ENCODE measurements at places on chromosomes 13 and 19.

DNA sequence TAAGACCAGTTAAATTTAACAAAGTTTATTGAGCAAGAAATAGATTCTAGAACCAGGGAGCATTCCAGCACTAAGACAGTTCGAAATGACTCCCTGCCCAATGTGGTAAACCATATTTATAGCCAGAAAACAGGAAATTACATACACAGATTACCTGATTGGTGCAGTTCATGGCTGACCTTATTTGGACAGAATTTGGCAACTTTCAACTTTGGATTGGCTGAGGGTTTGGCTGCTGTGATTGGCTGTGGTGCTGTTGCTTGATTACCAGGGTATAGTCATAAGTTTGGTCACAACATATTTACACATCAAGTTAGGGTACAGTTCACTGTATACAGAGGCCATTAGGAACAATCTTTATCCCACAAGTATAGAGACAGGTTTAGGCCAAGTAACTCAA lies 984.8 kb upstream of the MIR17HG start:
- DNase-seq, result no peak

- no peak for DNase-seq
Measured at GRCh38 chr13:32849369-32849768, 166.9 kb upstream of the KL start.

DNA sequence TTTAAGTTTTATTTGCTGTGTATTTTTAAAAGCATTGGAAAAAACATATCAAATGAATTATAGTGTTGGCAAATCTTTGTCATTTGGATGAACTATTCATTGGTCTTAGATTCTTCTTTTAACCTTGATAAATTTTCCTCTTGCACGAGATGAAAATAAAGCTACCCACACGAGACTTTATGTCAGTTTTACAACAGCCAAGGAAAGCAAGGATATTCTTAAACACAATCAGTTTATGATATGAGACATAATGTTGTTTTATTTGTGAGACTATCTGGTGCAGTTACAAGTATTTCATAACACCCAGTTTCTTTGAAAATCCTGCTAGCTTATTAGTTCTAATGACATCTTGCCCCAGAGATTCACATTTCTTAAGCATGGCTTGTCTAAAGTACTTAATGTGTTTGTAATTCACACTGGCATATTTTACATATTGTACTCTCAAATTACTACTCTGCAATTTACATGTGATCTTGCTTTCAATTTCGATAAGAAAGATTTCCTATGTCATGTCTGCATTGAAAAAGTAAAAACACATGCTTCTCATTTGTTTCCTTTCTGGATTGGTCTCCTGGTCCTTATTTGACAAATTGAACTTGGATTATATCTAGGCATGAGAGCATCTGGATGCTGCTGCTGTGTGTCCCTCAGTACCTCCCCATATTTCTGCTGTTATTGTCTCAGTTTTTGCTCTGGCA lies 955.5 kb upstream of the PCDH9 start:
- no peak for DNase-seq

DNA sequence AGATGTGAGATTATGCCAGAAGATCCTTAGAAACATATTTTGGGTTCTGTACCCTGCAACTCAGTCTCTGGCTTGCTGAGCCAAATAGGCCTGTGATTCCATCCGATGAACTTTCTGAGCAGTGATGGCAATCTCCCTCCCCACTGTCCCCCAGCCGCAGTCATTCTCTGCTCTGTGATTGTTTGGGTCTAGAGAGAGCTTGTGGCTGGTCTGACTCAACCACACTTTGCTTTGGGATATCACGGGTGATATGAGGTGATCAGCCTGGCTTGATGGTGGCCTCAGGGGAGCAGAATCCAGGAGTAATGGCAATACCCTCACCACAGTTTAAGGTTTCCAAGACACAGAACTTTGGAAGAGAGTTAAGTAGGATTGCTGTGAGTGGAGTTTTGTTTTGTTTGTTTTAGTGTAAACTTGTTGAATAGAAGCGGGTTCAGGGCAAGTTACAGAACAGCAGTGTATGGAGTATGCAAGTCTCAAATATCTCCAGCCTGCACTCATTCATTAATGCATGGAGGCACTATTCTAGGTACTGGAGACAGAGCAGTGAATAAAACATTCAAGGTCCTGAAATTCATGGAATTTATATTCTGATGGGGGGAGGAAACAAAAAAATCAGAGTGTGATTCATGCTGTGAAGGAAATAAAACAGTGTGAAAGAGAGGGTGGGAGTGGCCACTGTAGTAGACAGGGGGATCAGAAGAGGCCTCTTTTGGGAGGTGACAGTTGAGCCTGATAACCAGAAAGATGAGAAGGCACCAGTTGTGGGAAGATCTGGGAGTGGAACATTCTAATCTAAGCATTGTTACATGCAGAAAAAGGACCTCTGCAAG lies 5.3 kb downstream of the SAMD4B start:
- no peak for DNase-seq

GRCh38 chr19:13784731-13785452 lies 10.4 kb upstream of the ZSWIM4 start:
- DNase-seq, result peak; percentile 56

GRCh38 chr19:48872884-48873475 lies 759 bp downstream of the PPP1R15A start:
- DNase-seq, result peak; percentile 59

- DNase-seq, result no peak
Measured at GRCh38 chr13:108263621-108264355, 5.7 kb upstream of the TNFSF13B start.

DNA sequence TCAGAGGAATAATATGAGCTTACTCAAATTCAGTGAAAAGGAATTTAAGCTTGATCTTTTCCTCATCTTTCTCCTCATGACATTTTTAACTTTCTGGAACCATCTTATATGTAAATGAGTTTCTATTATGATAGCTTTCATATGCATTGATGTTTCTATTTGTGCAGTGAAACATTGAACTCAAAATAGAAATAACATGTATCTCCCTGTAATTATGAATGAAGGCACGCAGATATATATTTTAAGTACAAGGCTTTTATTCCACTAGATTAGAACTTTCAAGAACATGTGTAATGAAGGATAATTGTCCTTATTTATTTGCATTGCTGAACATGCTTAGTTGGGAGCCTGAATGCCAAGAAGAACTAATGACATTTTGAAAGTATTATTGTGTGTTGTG lies 1391.7 kb upstream of the MIR17HG start:
- DNase-seq, result no peak

DNA sequence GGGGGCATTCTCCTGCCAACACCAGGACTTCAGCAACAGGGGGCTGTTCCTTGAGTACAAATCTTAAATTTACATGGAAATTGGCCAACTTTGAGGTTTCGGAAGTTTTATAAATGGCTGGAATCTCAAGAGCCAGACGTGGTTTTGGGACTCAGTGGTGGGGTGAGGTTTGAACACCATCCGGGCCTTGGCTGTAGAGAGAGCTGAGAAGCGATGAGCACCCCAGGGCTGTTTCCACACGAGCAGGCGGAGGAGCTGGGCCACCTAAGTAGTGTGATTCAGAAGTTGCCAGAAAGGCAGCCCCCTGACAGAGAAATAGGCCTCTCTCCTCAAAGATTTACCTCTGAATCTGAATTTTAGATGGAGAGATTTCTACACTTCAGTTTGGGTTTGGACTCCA lies 89.0 kb downstream of the FGF9 start:
- DNase-seq, result no peak

- no peak for DNase-seq
Measured at GRCh38 chr13:50839828-50840227, 3.7 kb downstream of the DLEU7 start.

GRCh38 chr13:46165485-46166223 lies 16.3 kb downstream of the LCP1 start:
- no peak for DNase-seq

- no peak for DNase-seq
Measured at GRCh38 chr13:94776956-94777355, 64.6 kb upstream of the SOX21 start.

DNA sequence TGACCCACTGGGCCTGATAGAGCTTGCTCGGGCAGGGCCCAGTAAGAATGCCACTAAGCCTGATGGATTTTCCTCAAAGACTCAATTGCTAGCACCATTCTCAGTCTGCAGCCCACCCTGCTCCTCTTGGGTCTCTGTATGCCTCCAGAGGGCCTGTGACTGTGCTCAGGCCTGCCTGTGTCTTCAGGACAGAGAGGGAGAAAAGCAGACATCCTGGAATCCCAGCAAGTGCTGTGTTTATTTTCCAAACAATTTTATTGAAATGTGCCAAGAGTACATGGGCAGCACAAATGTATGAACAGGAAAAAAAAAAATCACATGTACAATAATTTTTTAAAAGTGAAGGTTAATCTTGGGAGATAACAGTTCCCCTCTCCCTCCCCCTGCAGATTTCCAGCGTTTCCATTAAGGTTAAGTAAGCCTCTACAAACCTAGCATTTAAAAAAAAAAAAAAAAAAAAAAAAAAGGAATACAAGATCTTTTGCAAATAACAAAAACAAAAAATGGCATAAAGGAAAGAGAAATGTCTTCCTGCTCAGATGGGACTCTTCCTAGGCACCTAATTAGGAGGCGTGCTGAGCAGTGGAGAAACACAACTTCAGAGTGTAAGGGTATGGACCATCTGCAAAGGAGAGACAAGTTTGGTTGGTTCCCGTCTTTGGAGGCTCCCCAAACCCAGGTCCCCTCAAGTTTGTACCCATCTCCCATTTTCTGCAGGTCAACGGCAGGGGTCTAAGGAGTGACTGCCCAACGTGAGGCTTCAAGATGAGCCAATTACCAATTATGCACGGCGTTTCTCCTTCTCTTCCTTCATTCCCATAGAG lies 4.8 kb upstream of the ECH1 start:
- no peak for DNase-seq

- no peak for DNase-seq
Measured at GRCh38 chr19:38647966-38648768, 718 bp downstream of the ACTN4 start.

- DNase-seq, result no peak
Measured at GRCh38 chr13:74077375-74077774, 56.8 kb downstream of the KLF12 start.

GRCh38 chr13:30725326-30726085 lies 9.8 kb upstream of the ALOX5AP start:
- DNase-seq, result no peak

DNA sequence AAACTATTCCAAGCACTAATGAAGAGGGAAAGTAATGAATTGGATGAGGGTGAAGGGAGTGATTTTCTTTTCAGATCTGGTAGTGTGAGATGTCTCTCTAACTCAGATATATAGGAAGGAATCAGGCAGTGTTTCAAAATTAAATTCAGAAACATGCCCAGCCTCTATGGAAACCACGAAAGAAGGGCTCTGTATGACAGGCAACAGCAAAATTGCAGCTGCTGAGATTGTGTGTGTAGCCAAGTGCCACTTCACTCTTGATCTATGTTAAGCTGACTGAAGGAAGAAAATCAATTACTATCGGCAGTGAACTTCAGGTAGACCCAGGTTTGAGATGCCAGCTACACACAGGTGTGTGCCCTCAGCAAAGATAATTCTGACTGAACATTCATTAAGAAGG lies 387.4 kb downstream of the PCDH9 start:
- no peak for DNase-seq

- no peak for DNase-seq
Measured at GRCh38 chr19:16036941-16037340, 39.4 kb upstream of the TPM4 start.

DNA sequence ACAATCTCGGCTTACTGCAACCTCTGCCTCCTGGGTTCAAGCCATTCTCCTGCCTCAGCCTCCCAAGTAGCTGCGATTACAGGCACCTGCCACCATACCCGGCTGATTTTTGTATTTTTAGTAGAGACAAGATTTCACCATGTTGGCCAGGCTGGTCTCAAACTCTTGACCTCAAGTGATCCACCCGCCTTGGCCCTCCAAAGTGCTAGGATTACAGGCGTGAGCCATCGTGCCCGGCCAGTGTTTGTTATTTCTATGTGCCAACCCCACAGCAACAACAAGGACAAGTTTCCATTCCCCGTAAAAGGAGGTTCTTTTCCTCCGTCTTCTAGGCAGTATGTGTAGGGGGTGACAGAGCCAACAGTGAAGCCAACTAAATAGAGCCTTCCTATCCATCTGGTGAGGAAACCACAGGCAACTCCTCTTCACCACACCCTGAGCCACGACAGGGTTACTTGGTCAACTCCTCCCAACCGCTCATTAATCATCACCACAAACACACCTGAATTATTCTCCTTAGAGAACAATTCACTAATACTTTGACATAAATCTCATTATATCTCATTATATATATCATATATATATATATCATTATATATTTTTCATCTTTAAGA lies 25.5 kb downstream of the FOXO1 start:
- DNase-seq, result no peak

DNA sequence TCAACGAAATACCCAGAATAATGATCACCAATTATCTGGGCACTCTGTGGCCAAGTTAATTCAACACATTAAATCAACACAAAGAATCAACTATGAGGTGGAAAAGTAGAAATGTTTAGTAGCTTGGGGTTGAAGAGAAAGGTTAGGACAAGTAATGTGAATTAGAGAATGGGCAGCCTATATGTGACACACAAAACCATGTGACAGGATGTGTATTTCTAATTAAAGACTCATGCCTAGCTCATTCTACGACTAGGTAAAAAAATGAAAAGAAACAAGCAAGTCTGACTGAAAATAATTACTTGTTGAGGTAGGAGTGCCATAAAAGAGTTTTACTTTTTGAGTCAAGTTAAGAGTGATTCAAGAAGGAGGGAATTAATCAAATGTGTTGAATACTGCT lies 2646.0 kb upstream of the PCDH20 start:
- no peak for DNase-seq

GRCh38 chr19:45815481-45816216 lies 541 bp upstream of the RSPH6A start:
- no peak for DNase-seq

DNA sequence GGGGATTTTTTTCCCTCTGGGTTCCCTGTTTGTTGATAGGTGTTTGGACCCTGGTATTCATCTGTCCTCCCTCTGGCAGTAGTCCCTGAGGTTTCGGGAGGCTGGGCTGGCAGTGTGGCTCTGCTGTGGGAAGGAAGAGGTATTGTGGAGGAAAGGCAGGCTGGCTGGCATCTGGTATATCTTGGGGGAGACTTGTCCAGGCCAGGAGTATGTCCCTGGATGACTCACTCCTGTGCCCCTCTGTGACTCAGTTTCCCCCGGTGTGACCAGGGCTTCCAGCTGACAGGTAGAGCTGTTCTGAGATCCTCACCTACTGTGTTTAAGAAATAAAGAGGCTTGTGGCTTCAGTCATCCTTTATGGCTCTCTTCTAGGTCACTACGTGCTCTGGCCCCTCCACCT lies 14.2 kb upstream of the ZNF492 start:
- no peak for DNase-seq

GRCh38 chr13:43979492-43979891 lies 99.8 kb downstream of the LACC1 start:
- DNase-seq, result no peak

GRCh38 chr19:51365211-51365964 lies 800 bp downstream of the ETFB start:
- DNase-seq, result no peak

GRCh38 chr19:56912401-56913112 lies 72.0 kb upstream of the PEG3 start:
- DNase-seq, result no peak
